Adrenal gland (tissue), 19 donors: ENCODE measurements at places on chromosomes 12 and 14. TPM values are rescaled to one million over a fixed set of nuclear protein-coding genes. Genes with fewer than 3 reads are reported as not detected.
A peak's percentile ranks its signal among the peaks of the same experiment; 100 is the strongest.

DNA sequence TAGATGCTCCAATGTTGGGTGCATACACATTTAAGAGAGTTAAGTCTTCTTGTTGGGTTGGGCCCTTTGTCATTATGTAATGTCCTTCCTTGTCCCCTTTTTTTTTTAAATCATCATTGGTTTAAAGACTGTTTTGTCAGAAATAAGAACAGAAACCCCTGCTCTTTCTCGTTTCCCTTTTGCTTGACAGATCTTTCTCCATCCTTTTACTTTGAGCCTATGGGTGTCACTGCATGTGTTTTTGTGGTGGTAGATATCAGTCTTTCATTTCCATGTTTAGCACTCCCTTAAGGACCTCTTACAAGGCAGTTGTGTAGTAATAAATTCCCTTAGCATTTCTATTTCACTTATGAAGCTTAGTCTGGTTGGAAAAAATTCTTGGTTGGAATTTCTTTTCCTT is 47.4 kb downstream of the RTN1 start:
- DNase-seq: no peak
- no peaks in the 10 kb centered on the region for H3K36me3 ChIP-seq
- H3K27ac ChIP-seq: no peak overlapping the region

DNA sequence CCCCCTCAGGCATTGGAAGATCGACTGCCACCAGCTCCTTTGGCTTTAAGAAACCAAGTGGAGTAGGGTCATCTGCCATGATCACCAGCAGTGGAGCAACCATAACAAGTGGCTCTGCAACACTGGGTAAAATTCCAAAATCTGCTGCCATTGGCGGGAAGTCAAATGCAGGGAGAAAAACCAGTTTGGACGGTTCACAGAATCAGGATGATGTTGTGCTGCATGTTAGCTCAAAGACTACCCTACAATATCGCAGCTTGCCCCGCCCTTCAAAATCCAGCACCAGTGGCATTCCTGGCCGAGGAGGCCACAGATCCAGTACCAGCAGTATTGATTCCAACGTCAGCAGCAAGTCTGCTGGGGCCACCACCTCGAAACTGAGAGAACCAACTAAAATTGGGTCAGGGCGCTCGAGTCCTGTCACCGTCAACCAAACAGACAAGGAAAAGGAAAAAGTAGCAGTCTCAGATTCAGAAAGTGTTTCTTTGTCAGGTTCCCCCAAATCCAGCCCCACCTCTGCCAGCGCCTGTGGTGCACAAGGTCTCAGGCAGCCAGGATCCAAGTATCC is 288.7 kb downstream of the NAV3 start:
- no peak overlapping the region for H3K4me3 ChIP-seq
- H3K27ac ChIP-seq: no peak overlapping the region
- H3K36me3 ChIP-seq: no peaks in the 10 kb centered on the region
- no peaks in the 10 kb centered on the region for H3K27me3 ChIP-seq

BHLHE41 gene
- total RNA-seq: 41.1 TPM

GRCh38 chr12:138898-139534 is 72.4 kb downstream of the IQSEC3 start:
- H3K27me3 ChIP-seq: peaks cover 9% of the 10 kb centered on the region
- DNase-seq: no peak
- H3K4me3 ChIP-seq: peak overlapping the region; percentile 16
- no peaks in the 10 kb centered on the region for H3K4me1 ChIP-seq
- H3K36me3 ChIP-seq: no peaks in the 10 kb centered on the region

DNA sequence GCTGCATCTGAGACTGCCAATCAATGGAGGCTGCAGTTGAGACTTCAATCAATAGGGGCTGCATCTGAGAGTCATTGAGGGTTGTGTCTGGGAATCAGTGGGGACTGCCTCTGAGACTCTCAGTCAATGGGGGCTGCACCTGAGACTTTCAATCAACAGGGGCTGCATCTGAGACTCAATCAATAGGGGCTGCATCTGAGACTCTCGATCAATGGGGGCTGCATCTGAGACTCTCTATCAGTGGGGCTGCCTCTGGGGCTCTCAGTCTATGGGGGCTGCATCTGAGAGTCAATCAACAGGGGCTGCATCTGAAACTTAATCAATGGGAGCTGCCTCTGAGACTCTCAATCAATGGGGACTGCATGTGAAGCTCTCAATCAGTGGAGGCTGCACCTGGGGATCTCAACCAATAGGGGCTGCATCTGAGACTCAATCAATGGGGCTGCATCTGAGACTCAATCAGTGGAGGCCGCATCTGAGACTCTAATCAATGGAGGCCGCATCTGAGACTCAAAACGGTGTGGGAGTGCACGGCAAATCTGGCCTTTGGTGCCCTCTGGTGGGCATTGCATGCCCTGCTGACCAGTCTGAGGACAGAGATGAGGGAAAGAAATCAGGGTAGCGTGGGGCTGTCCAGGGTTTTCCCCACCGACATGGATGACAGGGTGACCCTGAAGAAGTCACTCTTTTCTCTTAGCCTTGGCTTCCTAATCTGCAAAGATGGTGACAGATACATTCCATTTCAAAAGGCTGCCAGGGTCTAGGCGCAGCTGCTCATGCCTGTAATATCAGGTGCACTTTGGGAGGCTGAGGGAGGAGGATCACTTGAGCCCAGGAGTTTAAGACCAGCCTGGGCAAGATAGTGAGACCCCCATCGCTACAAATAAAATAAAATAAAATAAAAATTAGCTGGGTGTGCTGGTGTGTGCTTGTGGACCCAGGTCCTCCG is 41.3 kb upstream of the EIF5 start:
- H3K36me3 ChIP-seq: no peaks in the 10 kb centered on the region
- no peaks in the 10 kb centered on the region for H3K4me1 ChIP-seq
- no peak overlapping the region for H3K27ac ChIP-seq
- peak; percentile 63 for DNase-seq
- no peak overlapping the region for H3K4me3 ChIP-seq

DPPA3 gene
- not detected for total RNA-seq

LRRK2 gene
- 12.2 TPM for total RNA-seq

DNA sequence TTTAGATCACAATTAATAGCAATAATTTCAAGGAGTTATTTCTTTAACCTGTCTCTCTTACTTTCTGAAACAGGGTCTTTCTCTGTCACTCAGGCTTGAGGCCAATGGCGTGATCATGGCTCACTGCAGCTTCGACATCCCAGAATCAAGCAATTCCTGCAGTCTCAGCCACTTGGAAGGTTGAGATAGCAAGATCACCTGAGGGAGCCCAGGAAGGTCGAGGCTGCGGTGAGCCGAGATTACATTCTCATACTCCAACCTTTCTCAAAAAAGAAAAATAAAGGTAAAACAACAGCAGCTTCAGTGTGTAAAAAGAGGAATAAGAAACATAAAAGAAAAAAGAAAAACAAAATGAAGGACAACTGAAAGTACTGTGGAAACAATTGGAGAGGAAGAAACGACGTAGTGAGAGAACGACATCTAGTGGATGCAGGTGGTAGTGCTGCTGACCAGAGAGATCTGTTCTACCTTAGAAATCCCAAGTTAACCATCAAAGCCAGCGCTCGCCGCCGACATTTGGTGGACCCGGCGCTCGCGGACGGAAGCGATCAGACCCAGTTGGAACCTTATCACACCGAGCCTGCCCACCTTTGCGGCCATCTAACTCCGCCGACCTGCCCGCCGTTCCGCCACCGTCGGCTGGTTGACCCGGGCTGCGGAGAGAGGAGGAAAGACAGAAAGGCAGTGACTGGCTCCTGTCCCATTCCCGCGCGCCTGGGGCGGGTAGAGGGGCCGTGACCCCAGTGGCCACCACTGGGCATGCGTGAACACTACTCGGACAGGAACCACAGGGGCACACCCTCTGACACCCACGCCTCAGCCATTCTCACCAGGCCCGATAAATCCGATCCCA is 196.1 kb downstream of the ALG10 start:
- H3K36me3 ChIP-seq: no peaks in the 10 kb centered on the region
- no peak overlapping the region for H3K4me3 ChIP-seq
- peaks cover 9% of the 10 kb centered on the region for H3K4me1 ChIP-seq
- peak; percentile 76 for DNase-seq
- no peak overlapping the region for H3K27ac ChIP-seq

DNA sequence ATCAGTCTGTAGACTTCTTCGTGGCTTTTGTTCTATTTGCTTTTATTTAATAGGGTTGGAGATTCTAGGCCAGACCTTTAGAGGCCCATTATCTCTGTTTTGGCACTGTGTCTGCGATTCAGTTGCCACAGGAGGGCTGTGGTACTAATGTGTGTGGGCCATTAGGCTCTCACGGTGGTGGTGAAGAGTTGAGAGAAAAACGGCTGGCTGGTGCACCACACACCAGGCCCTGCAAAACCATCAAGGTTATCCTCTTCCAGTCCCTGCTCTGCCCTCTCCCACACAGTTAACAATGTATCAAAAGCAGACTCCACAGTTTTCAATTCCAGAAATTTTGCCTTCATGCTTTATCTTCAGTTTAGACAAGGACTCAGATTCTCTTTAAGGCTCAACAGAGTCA is 97.7 kb downstream of the MYF5 start:
- H3K27me3 ChIP-seq: no peaks in the 10 kb centered on the region
- no peak overlapping the region for H3K4me3 ChIP-seq
- no peak overlapping the region for H3K27ac ChIP-seq
- no peaks in the 10 kb centered on the region for H3K4me1 ChIP-seq

SYT10 gene
- total RNA-seq: not detected

TAS2R50 gene
- 1.3 TPM for total RNA-seq

ABHD12B gene
- total RNA-seq: 0.39 TPM

IPO4 gene
- 75.2 TPM for total RNA-seq

- H3K36me3 ChIP-seq: no peaks in the 10 kb centered on the region
- peaks cover 4% of the 10 kb centered on the region for H3K4me1 ChIP-seq
- no peak overlapping the region for H3K27ac ChIP-seq
- H3K27me3 ChIP-seq: no peaks in the 10 kb centered on the region
- no peak overlapping the region for H3K4me3 ChIP-seq
- no peak for DNase-seq
Measured at GRCh38 chr12:47032644-47033043, 46.8 kb upstream of the PCED1B start.

DNA sequence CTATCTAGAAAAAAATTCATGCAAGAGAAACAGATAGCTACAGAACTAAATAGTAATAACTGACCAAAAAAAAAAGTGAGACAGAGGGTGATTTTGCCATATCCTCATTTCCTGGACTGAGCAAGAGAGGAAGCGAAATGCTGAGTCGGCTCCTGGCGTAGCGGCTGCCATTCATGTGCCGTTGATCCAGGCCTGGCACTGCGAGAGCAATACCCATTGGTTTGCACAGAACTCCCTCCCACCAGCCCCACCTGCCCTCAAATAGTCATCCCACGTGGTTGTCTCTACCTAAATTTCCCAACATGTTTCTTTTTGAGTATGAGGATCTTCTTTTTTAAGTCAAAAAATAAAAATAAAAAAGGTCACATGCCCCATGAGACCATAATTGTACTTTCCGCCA is 9.4 kb upstream of the WNT5B start:
- no peaks in the 10 kb centered on the region for H3K36me3 ChIP-seq
- no peaks in the 10 kb centered on the region for H3K4me1 ChIP-seq
- DNase-seq: no peak
- no peaks in the 10 kb centered on the region for H3K27me3 ChIP-seq

GRCh38 chr12:116651089-116651488 is 86.8 kb downstream of the SPRING1 start:
- H3K4me3 ChIP-seq: no peak overlapping the region
- H3K27me3 ChIP-seq: no peaks in the 10 kb centered on the region
- no peaks in the 10 kb centered on the region for H3K36me3 ChIP-seq
- no peak overlapping the region for H3K27ac ChIP-seq
- no peak for DNase-seq
